Activated T-helper 9 cell treated with anti-CD3 and anti-CD28 coated beads, Interleukin-2, amount 50 U/mL, for 16 hours (primary cell): ENCODE measurements at places on chromosomes 6 and 20.

GRCh38 chr20:48294196-48294595, 508.9 kb upstream of the SULF2 start:
- DNase-seq, result no peak

DNA sequence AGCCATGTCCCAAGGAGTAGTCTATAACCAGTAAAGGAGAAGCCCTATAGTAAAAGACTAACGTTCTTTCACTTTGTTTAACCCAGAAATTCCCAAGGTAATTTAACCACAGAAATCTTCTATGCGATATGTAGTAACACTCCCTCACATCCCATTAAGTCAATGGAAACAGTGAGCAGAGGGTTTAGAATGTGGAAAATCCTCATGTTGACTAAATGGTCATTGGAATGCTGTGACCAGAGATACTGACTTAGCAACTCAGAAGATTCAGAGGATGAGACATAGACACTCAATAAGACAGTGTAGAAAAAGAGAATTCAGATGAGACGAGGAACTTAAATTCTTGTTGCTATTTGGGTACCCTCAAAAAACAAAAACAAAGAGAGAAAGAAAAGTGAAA, 562.2 kb upstream of the NOX3 start:
- no peak for DNase-seq

- no peak for DNase-seq
Measured at GRCh38 chr6:134165561-134166201, 113.3 kb upstream of the SLC2A12 start.

- DNase-seq, result peak; percentile 24
Measured at GRCh38 chr6:83430611-83431544, at the start of gene ME1. Gene ME1, minus strand, starts transcription at chr6:83431051. Its CDS starts 97 bp downstream, at chr6:83430954.

DNA sequence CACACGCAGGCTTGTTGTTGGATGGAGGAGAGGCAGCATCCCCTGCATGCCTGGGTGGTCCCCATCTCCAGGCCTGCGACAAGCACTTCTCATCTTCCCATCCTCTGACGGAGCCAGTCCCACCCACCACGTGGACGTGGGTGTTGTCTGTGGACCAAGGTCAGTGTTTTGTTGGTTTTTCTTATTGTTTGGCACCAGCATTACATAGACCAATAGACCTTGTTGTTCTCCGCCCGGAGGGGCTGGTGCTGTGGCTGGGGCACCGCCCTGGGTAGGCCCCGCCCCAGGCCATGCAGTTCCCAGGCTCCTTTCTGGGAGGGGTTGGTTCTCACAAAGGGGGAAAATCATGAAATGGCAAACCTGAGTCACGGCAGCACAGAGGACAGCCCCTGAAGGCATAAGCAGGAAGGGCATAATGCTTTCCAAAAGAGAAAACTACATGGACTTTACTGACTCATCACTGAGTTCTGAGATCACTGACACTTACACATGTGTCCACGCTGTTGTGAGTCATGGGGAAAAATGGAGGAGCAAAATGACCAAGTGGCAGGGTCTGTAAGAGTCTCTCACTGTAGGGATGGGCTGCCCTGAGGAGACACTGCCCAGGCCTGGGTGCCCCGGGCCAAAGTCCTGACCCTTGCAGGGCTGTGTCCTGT, 90.8 kb downstream of the THBS2 start:
- DNase-seq, result no peak
